ENCODE measurements at places on chromosomes 11 and 22. TPM values are rescaled to one million over a fixed set of nuclear protein-coding genes. Genes with fewer than 3 reads are reported as not detected.

The HBG1 gene
- 7.5 TPM for total RNA-seq

The OR5A1 gene
- total RNA-seq: not detected

The LGALS1 gene
- 1,436 TPM for total RNA-seq

The OR2AG1 gene
- not detected for total RNA-seq

The APOA5 gene
- not detected for total RNA-seq

The GTSE1 gene
- 5.5 TPM for total RNA-seq

The RAB38 gene
- total RNA-seq: 5.6 TPM

The GRIK4 gene
- 0.10 TPM for total RNA-seq

The SLC25A18 gene
- not detected for total RNA-seq

The KCNK4 gene
- not detected for total RNA-seq

The PHLDA2 gene
- total RNA-seq: 1.9 TPM

The GAL3ST1 gene
- 5.3 TPM for total RNA-seq

The NAALADL1 gene
- total RNA-seq: 6.4 TPM

The C11orf86 gene
- total RNA-seq: not detected

The CHEK1 gene
- 9.1 TPM for total RNA-seq

The AAMDC gene
- 14.7 TPM for total RNA-seq

The NARS2 gene
- total RNA-seq: 27.8 TPM

The CABP7 gene
- 0.21 TPM for total RNA-seq

The STT3A gene
- 79.4 TPM for total RNA-seq

The CEND1 gene
- not detected for total RNA-seq

The NR1H3 gene
- 13.6 TPM for total RNA-seq

The HBB gene
- 162 TPM for total RNA-seq

The P2RY2 gene
- 25.6 TPM for total RNA-seq

The CECR2 gene
- 10.4 TPM for total RNA-seq

The NRIP3 gene
- 0.62 TPM for total RNA-seq

The GRIA4 gene
- total RNA-seq: 6.8 TPM

The RAB36 gene
- total RNA-seq: 3.4 TPM

The OR51B5 gene
- not detected for total RNA-seq

The MFRP gene
- total RNA-seq: not detected

The ASCL3 gene
- not detected for total RNA-seq

The DCHS1 gene
- total RNA-seq: 64.6 TPM

The NXPE1 gene
- total RNA-seq: not detected

The ABCG4 gene
- 0.31 TPM for total RNA-seq

The MRGPRX3 gene
- 0.51 TPM for total RNA-seq

The INTS4 gene
- total RNA-seq: 48.1 TPM

The TBC1D10A gene
- total RNA-seq: 11.0 TPM

The PTPRJ gene
- 8.9 TPM for total RNA-seq

The SLN gene
- total RNA-seq: 2,034 TPM

The NXPE4 gene
- total RNA-seq: not detected

The ARHGAP20 gene
- total RNA-seq: 5.5 TPM

The MRPL21 gene
- 30.1 TPM for total RNA-seq

The TSGA10IP gene
- not detected for total RNA-seq
